ENCODE measurements at places on chromosomes 12 and 14.

GRCh38 chr12:76544601-76545261 lies 14.8 kb downstream of the OSBPL8 start:
- DNase-seq = no peak

- no peak for DNase-seq
Measured at GRCh38 chr12:5017638-5018348, 25.9 kb upstream of the KCNA5 start.

DNA sequence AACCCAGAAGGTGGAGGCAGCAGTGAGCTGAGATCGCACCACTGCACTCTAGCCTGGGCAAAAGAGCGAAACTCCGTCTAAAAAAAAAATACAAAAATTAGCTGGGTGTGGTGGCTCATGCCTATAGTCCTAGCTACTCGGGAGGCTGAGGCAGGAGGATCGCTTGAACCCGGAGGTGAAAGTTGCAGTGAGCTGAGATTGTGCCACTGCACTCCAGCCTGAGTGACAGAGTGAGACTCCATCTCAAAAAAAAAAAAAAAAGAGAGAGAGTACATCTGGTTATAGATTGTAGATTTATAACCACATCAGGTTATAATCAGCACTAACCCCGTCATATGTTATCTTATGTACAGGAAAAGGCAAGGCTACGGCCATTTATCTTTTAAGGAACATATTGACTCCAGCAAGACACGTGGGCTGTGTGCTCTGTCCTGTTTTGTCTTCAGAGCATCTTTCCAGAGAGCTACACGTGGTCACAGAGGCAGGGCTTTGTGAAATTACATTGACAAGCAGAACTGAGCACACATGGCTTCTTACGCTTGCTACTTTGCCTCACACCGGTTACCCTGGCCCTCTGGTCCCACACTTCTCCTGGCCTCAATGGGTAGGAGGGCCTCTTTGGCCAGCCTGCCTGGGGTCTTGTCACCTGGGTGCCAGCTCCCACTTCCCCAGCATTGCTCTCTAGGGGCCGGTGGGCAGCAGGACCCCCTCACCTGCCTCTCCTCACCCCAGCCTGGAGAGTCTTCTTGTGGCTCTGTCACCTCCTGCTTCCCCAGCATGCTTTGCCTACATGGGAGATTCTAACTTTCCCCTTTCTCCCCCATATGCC lies 6.8 kb upstream of the DYNC1H1 start:
- no peak for DNase-seq

DNA sequence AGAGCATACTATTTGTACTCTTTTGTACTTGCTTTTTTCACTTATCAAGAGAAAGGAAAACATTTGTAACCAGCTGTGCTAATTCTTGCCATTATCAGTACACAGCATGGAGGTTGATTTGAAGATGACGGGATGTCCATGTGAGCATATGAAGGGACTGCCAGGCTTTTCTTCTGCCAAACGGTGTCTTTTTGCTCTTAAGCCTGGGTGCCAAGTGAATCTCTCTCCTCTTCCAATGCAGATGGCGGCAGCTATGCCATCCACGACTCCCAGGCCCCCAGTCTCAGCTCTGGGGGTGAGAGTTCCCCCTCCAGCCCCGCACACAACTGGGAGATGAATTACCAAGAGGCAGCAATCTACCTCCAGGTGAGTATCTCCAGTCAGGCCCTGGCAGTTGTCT lies 38.9 kb downstream of the TPCN1 start:
- DNase-seq = no peak

- DNase-seq = no peak
Measured at GRCh38 chr12:3223601-3224529, 146.7 kb downstream of the TSPAN9 start.

DNA sequence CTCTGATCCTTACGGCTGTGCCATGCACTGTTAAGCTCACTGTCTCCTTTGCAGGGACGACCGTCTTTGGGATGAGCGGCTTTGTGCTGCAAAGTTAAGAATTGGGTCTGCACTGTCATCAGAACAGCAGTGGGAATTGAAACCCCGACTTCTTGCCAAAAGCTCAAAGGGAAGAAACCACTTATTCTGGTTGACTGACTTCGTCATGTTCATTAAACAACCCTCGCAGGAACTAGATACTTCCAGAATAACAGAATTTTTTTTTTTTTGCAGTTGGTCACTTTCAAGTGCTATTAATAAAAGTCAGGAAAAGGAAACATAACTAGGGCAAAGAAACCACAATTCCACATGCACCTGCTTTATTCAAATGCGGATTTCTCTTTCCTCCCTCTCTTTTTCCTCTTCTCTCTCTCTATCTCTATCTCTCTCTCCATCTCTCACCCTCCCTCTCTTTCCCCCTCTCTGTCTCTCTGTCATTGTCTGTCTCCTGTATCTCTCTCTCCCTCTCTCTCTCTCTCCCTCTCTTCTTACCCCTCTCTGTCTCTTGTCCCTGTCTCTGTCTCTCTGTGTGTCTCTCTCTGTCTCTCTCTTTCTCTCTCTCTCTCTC lies 12.3 kb upstream of the GLT1D1 start:
- DNase-seq = no peak

DNA sequence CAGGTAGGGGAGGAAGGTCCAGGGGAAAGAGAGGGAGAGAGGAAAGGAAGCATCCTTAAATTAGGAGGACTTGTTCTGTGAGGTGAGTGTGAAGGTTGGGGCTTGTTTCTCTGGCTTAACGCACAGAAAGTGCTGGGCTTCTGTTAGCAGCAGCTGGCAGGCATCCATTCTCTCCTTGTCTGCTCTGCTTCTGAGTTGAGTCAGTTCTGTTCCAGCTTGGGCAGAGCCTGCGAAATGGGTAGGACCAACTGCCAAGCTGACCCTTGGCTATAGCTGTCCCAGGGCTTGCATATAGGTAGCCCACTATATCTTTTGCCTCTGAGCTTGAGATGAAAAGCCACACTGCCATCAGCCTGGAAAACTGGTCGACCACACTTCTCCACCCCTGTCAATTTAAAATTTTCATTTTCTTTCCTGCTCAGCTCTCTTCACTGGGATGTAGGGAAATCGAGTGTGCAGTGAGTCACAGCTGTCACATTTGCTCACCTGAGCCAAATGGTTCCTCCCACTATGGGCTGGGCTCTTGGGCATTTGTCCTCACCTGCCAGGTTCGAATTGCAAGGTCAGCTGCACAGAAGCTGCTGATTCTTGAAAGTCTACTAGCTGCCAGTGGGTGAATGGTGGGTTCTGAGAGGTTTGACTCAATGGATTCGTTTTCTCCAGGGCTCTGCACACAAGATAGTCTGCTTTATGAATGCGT lies 256.4 kb upstream of the PWP1 start:
- no peak for DNase-seq

DNA sequence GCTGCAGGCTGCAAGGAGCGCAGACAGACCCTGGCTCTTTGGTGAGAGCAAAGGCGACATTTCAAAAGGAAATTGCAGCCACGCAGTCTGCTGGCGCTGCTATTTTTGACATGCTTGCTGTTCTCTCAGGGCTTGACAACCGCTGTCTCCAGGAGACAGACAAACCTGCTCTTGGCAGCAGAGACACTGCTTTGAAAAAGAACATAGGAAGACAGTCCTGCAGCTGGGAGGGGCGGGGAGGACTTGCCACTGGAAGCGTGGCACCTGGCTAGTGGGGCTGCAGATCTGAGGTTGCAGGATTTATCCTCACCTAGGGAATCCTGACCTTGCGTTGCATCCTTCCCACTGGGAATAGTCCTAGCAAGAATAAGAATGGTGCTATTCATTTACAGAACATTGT lies 91.8 kb upstream of the KCNA1 start:
- DNase-seq = no peak

- DNase-seq = no peak
Measured at GRCh38 chr12:124505001-124505818, 62.2 kb downstream of the NCOR2 start.

DNA sequence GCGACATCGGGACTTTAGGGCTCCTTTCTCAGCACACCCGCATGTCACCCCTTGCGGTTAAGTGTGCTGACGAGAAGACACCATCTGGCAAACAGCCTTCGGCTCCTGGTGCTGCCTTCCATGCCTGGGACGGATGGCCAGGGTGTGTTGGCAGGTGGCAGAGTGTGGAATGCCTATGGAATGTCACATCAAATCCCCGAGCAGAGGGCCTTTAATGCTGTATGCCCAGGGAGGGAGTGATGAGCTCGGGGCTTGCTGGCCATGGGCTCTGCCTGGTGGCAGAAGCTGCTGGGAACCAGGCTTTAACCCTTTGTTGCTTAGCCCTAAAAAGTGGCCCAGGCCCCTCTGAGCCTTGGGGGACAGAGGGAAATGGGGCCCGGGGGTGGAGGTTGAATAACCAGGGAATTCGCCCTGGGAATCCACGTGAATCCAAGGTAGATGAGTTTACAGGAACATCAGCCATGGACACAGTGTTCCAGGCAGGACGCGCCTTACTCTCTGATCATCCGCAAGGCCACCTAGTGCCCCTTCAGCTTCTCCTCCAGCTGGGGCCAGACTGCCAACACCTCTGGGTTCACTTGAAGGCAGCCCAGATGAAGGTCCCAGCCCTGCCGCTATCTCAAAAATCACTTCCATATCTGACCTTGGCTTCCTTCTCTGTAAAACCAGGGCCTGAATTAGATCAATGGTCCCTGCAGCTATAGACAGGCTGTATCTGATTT lies 17.4 kb downstream of the FAM181A start:
- no peak for DNase-seq

GRCh38 chr12:42834062-42834461 lies 244.5 kb upstream of the PRICKLE1 start:
- no peak for DNase-seq

DNA sequence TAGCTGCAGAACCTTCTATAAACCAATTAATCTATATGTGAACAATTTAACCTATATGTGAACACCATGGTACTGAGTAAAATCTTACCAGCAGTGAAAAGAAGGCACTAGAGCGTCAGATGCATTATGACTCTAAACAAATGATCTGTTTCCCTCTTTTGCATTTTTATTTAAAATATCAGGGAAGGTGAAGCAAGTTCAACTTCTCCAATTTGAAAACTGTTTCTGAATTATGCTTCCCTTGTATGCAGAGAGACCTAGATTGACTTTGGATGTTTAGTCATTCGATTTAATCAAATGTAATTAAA lies 80.9 kb downstream of the DAD1 start:
- no peak for DNase-seq

DNA sequence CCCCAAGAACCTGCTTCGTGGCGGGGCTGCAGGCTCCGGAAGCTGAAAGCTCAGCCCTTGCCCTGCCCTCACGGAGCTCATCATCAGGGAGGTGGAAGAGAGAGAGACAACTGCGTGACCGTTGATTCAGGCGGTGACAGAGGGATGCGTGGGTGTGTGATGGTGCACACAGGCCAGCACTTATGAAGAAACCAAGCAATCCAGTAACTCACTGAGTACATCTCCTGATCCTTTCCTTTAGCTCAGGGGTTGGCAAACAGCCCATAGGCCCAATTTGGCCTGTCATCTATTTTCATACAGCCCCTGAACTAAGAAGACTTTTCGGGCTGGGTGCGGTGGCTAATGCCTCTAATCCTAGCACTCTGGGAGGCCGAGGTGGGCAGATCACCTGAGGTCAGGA lies 49.9 kb downstream of the TESC start:
- no peak for DNase-seq

Measured in stimulated activated CD8-positive, alpha-beta memory T cell treated with anti-CD3 and anti-CD28 coated beads, Interleukin-4, amount 100 ng/mL, for 1 hour (primary cell).